HT1080 (cell line): ENCODE measurements at places on chromosomes 16 and 17. TPM values are rescaled to one million over a fixed set of nuclear protein-coding genes. Genes with fewer than 3 reads are reported as not detected.

The SCGB1C2 gene
- not detected in 2 replicates for total RNA-seq

The KRT222 gene
- not detected in 2 replicates for total RNA-seq

The SIAH1 gene
- total RNA-seq = 15.5 and 16.3 TPM in 2 replicates

The HOXB7 gene
- 12.3 and 17.8 TPM in 2 replicates for total RNA-seq

The SLFN12 gene
- 7.7 and 13.3 TPM in 2 replicates for total RNA-seq

The TBC1D3E gene
- total RNA-seq = 0.60 TPM in 1 of 2 replicates, not detected in the other

The SNX20 gene
- not detected in 2 replicates for total RNA-seq

The COX10 gene
- 26.2 and 32.4 TPM in 2 replicates for total RNA-seq

The KRT31 gene
- total RNA-seq = not detected in 2 replicates

DNA sequence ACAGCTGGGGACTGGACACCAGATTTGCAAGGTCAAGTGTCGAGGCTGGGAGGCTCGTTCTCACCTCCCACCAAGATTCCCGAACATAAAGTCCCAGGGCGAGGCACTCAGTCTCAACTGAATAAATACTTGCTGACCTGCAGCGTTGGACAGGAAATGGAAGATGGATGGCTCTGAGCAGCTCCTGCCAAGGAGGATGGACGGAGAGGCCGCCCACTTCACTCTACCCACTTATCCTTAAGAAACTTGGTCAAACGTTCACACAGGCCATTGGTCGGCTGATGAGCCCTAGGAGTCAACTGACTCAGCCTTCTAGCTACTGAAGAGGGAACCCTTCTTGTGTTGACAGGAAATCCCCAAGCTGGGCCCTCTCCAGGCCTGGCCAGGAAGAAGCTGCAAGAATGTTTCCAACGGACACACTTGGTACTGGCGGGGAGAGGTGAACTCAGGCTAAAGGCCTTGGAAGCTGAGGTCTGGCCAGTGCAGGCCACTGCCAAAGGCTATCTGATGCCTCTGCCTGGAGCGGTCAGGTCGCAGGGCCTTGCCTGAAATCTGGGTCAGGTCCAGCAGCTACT, 50.0 kb downstream of the VAC14 start:
- DNase-seq = peak; percentile 90

- DNase-seq = no peak
These were observed 744 bp downstream of the JPH3 start for GRCh38 chr16:87602821-87603683.

GRCh38 chr17:68289936-68290267, 1.0 kb downstream of the SLC16A6 start:
- no peak for DNase-seq

DNA sequence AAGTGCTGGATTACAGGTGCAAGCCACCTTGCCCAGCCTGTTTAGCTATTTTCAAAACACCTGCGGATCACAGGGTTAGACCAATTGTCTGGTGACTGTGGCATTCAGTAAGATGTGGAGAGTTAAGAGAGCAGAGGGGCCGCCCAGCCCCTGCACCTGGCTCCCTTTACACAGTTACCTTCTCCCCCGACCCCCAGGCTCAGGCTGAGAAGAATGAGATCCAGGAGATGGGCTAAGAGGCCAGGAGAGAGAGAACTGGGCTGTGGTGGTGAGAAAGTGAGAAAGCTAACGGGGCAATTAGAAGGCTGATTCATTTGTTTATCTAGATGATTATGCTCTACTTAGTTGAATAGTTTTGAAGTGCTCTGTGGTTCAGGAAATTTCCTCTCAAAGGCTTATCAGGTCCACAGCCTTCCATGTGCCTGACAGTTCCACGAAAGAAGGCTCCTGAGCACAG, 67.8 kb upstream of the AXIN2 start:
- no peak for DNase-seq

GRCh38 chr16:22222006-22222405, 15.9 kb downstream of the EEF2K start:
- no peak for DNase-seq

GRCh38 chr17:72616447-72616846, 476.0 kb downstream of the SLC39A11 start:
- DNase-seq = no peak

GRCh38 chr16:79714440-79714839, 113.9 kb upstream of the MAF start:
- DNase-seq = no peak

DNA sequence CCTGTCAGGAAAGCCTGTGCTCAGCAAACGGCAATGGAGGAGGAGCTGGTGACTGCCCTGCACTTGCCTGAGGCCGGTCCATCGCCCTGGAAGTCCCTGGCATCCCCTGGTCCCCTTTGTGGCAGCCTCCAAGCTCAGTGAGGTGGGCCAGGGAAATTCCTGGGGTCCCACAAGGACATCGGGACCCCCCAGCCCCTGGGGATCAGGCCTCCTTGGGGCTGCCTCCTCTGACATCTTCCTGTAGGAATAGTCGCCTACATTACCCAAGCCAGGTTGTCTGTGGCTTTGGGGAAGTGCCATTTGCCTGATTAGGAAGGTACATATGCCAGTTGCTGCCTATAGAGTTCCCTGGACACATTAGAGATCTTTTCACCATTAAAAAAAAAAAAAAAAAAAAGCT, 7.1 kb upstream of the KRT9 start:
- no peak for DNase-seq

DNA sequence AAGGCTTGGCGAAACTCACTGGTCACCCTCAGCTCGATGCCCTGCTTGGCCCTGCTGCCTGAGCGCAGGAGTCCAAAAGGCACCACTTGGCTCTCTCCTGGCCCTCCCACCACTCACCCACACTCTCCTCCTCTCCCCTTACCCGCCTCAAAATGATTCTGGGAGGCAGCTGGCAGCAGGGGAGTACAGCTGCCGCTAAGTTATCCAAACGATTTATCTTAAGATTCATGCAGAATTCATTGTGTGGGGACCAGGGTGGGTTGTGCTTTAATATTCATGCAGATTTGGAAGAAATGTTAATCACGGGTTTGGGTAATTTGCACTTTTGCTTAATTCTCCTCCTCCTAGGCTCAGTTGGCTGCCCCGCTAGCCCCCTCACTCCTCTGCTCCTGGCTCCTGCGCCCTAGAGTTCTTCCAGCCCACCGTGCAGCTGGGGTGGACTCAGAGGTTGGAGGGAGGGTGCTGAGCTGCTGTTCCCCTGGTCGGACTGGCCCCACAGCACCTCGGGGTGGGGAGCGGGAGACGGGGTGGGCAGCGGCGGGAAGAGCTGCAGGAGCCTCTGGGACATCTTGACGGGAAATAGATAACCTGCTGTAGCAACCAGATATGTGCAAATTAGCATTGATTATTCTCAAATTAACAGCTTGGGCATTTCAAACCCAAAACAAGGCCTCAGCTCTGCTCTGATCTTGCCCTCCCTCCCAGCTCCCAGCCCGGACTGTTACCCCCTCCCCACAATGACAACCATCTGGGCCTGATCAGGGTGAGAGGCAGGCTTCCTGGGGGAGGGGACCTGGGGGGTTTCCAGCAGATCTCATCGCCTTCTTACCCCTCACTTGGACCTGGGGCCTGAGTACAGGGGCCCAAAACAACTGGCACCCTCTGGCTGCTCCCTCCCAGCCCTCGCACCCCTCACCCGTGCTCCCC, 122.6 kb upstream of the RPL38 start:
- DNase-seq = no peak

- no peak for DNase-seq
These were observed 47.6 kb downstream of the GOSR1 start for GRCh38 chr17:30524847-30525246.

GRCh38 chr17:4241535-4241934, 22.2 kb downstream of the ANKFY1 start:
- DNase-seq = no peak

- DNase-seq = no peak
These were observed 80.9 kb upstream of the MTMR4 start for GRCh38 chr17:58595194-58595792.

GRCh38 chr17:78014646-78015045, 56.1 kb downstream of the TNRC6C start:
- no peak for DNase-seq

DNA sequence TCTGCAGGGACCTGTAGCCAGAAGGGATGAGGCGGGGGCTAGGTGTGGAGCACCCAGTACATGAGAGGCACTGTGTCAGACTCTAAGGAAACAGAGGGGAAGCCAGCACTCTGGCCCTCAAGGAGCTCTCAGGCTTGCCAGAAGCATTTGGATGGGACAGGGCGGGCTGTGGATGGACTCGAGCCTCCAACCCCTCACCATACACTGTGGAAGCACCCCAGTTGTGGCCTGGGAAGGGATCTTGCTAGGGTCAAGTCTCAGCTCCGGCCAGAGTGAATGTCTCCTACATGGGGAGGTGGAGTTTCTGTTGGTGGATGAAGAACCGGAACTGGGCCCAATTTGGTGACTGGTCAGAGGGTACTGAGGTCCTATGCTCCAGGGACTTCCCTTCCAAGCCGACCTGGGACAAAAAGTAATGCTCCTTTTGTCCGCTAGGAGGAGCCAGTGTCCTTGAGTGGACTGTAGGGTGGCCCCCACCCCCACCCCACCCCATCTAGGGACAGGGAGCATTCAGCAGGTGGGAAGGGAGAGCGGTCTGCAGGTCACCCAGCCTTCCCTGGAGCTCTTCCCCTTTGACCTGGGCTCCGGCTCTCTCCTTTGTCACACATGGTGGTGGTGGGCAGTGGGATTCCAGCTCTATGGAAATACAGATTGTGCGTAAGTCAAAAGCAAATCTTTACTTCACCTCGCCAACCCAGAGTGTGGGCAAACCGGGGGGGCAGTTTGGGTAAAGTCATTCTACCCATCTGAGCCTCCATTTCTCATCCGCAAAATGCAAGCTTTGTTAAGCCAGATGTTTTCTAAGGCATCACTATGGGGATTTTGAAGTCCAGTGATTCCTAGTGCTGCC, 20.4 kb upstream of the PHB1 start:
- DNase-seq = peak; percentile 49

DNA sequence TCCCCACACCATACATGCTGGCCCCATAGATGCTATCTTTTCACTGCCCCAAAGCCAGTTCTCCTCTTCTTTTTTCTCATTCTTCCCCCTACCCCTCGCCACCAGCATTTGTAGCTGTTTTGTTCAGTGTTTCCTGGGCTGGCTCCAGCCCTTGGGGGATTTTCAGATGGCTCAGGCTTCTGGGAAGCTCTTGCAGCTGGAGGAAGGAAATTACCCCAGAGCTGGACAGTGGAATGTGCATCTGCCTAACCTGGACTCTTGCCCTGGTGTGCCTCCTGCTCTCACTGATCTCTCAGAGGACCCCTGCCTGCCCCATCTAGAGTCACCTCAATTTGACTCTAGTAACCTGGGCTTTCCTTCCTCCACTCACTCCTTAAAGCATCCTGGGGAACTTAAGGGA, 82.8 kb downstream of the MYH13 start:
- no peak for DNase-seq
